Body of pancreas (tissue), 4 donors: ENCODE measurements at places on chromosomes 7 and 10.

DNA sequence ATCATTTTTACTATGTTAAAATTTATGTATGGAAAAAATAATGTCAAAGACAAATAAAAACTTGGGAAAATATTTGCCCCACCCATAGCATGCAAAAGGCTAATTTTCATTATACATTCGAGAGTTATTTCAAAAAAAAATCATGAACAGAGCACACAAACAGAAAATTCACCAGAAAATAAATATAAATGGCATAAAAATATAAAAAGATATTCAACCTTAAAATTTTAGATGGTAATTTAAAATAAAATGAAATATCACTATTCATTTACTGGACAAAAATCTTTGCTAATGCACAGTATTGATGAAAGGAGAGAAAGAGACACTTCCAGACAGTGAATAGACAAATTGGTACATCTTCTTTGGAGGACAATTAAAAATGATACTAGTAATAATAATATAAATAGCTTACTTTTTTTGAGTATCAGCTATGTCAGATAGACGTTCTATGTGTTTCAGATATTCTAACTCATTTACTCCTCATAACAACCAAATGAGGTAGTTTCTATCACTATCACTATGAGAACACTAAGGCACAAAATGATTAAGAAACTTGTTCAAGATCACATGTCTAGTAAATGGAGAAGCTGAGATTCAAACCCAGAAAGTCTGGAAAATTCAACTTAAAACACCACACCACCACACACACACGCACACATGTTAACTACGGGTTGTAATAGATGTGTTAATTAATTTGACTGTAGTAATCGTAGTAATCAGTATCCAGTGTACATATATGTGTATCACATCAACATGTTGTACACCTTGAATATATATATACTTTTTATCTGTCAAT is 63.0 kb downstream of the CCDC71L start:
- no peak for DNase-seq

DNA sequence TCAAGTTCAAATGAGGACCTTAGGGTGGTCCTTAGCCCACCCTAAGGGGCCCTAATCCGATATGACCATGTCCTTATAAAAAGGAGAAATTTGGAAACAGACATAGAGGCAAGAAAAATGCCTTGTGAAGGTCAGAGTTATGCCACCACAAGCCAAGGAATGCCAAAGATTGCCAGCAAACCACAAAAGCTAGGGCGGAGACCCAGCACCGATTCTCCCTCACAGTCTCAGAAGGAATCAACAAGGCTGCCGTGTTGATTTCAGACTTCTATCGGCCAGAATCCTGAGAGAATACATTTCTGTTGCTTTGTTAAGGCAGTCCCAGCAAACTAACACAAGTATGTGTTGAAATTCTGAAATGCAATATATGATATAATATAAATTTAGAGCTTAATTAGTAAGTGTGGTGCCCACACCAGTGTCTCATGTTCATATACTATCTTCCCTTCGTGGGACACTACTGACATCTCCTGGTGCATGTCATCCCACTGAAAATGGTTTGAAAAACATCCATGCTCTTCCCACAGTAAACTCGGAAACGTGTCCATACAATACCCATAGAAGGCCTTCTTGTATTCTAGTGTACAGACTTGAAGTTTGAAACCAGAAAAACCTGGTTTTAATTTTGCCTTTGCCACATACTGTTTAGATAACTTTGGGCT is 349.0 kb downstream of the TNS3 start:
- DNase-seq = no peak

DNA sequence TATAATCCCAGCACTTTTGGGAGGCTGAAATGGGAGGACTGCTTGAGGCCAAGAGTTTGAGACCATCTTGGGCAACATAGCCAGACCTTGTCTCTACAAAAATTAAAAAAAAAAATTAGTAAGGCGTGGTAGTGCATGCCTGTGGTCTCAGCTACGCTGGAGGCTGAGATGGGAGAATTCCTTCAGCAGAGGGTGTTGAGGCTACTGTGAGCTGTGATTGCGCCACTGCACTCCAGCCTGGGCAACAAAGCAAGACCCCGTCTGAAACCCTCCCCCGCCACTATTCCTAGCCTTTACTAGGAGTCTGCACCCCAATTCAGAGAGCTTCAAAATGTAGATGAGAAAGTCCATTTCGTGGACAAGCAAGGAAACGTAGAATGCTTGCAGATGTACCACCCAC is 95.2 kb downstream of the PRPF18 start:
- no peak for DNase-seq

GRCh38 chr10:132957981-132958882 is 15.9 kb upstream of the CFAP46 start:
- DNase-seq = peak; percentile 9

DNA sequence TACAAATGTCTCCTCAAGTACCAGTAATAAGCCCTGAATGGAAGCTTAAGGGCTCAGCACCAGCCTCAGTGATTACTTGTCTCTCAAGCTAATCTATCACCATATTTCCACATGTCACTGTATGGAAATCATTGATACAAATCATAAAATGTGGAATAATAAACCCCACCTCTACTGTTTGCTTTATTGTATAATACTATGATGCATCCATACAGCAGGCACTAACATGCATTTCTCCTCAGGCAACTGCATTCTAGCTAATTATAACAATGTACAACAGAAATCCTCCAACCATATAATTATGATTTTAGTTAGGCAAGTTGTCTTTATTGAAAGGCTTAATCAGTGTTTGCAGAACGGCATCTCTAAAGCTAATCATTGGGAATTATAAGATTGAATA is 26.2 kb downstream of the CRPPA start:
- DNase-seq = no peak

DNA sequence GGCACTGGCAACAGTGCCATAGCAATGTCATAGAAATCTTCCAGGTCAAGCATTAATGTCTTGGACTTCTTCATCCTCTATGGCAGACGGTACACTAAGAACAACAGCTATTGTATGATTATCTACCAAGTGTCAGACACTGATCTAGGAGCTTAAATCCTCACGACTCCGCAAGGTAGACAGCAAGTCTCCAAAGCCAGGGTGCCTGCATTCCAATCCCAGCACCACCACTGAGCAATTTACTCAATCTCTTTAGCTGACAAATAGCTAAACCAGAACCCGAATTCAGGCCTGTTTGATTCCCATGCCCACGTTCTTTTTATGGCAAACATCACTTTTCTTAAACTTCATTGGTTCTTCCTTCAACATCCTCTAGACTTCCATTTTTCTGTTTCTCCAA is 31.8 kb downstream of the DNMBP start:
- DNase-seq = no peak
